Stimulated activated CD8-positive, alpha-beta memory T cell treated with anti-CD3 and anti-CD28 coated beads, Interleukin-2, amount 100 ng/mL, for 1 hour (primary cell): ENCODE measurements at places on chromosomes 7 and 10.

GRCh38 chr10:28676326-28676967, 874 bp upstream of the BAMBI start:
- no peak for DNase-seq

DNA sequence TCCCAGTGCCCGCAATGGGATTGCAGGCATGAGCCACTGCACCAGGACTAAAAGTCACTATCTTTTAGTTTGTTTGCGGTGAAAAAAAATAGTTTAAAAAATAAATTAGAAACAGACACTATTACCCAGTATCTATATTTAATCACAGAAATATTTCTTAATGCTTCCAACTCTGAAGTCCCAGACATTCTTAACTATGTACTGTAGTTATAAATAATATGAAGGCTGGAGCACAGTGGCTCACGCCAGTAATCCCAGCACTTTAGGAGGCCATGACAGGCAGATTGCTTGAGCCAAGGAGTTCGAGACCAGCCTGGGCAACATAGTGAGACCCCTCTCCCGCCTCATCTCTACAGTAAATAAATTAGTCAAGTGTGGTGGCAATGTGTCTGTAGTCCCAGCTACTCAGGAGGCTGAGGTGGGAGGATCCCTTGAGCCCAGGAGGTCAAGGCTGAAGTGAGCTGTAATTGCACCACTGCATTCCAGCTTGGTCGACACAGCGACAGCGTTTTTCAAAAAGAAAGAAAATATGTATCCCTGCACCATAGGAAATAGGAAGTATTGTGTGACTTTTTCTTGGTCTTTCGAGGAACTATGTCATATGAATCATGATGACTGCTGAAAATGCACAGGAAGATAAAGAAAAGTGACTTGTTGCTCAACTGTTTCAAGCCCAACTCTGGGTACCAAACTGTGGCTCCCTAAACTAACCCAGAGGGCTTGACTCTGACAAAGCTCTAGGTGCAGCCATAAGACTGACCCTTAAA, 74.9 kb upstream of the STEAP1B start:
- DNase-seq: no peak

GRCh38 chr10:101223274-101224059, 5.8 kb downstream of the LBX1 start:
- DNase-seq: no peak

GRCh38 chr10:132335189-132336063, 3.4 kb downstream of the LRRC27 start:
- DNase-seq: no peak

- no peak for DNase-seq
These were observed 89.8 kb downstream of the KIAA1549 start for GRCh38 chr7:138891446-138891810.

DNA sequence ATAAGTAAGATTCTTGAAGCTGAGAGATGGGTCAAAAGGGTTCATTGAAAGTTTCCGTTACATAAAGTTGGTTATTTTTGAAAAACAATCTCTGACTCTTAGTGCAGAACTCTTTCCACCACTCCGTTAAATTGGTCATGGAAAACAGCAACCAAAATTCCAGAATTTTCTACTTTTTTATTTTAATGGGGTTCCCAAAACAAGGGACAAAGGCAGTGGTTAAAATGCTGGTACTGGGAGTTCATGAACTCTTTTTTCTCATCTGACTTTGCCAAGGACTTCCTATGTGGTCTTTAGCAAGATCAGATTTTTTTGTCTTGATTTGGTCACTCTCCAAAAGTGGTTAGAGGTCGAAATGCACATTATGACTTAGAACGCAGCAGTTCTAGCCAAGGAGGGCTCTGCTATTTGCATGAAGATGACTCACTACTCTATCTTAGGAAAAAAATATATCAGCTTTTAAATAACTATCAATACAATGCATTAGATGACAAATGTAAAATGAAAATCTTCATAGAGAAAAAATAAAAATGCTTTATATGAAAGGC, 145.7 kb downstream of the REEP3 start:
- no peak for DNase-seq

GRCh38 chr10:90959826-90960225, 38.9 kb upstream of the ANKRD1 start:
- DNase-seq: no peak

- DNase-seq: no peak
These were observed 72.3 kb downstream of the FAS start for GRCh38 chr10:89062861-89063260.

- no peak for DNase-seq
These were observed 59.2 kb upstream of the JAZF1 start for GRCh38 chr7:28239823-28240204.

GRCh38 chr7:116232350-116232749, 22.0 kb downstream of the TES start:
- DNase-seq: no peak

DNA sequence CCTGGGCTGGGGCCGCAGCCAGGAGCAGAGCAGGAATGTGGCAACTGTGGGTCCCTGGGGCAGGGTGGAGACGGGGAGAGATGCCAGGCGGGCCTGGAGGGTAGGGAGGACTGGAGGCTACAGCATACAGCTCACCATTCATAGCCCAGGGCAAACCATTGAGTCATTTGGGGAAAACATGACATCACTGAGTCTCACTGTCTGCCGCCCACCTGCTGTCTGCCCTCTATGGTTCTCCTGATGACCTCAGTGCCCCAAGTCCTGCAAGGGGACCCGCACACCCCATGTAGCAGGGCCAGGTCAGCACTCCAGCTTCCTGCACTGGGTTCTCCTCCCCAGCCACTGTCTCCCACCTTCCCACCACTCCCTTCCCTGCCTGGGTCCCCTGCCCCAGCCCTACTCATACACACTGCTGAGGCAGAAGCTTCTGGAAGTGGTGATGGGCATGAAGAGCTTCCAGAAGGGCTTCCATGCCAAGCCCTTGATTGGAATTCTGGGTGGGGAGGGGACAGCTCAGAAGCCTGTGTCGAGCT, 10.4 kb downstream of the CHST3 start:
- DNase-seq: no peak

DNA sequence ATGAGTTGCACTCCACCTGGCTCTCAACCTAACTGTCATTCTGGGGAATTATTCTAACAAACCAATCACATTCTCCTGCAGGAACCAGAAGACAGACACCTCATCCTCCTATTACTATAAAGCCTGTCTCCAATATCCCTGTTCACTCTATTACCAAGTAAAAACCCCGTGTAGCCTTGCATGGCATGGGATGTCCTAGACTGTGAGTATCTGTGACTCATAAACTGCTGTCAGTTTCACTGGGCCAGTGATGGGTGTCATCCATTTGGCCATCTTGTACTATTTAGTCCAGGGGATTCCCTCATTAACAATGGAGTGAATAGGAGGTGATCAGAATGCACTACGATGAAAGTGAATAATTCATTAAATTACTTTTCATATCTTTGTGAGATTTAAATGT, 608.7 kb downstream of the DNAJB9 start:
- no peak for DNase-seq

DNA sequence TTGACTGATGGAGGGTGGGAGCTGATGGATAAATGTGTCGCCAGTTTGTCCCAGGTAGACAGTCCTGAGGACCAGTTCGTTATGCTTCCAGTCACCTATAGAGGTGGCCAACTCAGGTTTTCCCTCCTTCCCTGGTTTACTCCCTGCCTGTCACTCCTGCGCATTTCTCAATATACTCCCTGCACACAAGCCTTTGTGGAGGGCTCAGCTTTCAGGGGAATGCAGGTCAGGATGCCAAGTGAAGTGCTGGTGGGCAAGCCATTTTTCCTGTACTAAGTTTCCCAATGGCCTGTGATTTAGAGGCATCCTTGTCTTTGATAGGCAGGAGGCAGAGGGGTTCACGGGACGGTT, 473.5 kb upstream of the ZMIZ1 start:
- no peak for DNase-seq

DNA sequence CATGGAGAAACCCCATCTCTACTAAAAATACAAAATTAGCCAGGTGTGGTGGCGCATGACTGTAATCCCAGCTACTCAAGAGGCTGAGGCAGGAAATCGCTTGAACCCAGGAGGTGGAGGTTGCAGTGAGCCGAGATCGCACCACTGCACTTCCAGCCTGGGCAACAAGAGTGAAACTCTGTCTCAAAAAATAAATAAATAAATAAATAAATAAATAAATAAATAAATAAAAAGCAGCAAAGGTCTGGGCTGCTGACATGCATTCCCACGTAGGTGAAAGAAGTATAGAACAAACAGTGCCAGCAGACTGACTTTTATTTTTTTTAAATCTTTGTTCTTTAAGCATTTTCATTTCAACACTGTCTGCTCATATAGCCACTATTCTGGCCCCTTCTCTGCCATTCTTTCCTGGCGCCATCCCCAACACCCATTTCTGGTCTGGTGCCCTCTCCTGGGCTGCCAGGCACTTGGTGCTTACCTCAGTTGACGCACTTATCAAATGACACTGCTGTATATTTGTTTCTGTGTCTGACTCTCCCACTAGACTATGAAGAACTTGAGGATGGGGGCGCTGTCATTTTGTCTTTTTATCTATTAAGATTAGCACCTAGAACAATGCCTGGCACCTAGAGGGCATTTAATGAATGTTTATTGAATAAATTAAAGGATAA, 15.6 kb downstream of the FAM107B start:
- no peak for DNase-seq

DNA sequence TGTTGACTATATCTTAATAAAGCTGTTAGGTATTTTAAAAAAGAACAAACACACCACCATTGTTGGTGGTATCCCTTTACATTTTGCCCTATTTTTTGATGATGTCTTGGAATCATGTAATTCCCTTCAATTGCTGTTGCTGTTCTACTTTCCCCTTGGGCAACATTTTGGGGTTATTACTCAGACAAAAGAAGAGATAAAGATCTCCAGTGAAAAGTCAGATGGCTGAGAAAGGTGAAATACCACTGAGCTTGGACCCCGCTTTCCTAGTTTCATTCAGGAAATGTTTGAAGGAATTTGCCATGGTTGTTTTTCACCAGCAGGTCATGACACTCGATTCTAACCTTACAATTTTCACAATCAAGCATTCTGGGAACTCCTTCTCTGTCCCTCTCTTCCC, 84.6 kb downstream of the MACC1 start:
- DNase-seq: no peak

- no peak for DNase-seq
These were observed 72.7 kb upstream of the MRLN start for GRCh38 chr10:59825932-59826331.

- no peak for DNase-seq
These were observed 175.9 kb downstream of the BAMBI start for GRCh38 chr10:28853195-28853594.

GRCh38 chr7:127620406-127621233, 2.7 kb upstream of the PAX4 start:
- no peak for DNase-seq

- DNase-seq: no peak
These were observed 44.2 kb upstream of the TES start for GRCh38 chr7:116166156-116166555.

DNA sequence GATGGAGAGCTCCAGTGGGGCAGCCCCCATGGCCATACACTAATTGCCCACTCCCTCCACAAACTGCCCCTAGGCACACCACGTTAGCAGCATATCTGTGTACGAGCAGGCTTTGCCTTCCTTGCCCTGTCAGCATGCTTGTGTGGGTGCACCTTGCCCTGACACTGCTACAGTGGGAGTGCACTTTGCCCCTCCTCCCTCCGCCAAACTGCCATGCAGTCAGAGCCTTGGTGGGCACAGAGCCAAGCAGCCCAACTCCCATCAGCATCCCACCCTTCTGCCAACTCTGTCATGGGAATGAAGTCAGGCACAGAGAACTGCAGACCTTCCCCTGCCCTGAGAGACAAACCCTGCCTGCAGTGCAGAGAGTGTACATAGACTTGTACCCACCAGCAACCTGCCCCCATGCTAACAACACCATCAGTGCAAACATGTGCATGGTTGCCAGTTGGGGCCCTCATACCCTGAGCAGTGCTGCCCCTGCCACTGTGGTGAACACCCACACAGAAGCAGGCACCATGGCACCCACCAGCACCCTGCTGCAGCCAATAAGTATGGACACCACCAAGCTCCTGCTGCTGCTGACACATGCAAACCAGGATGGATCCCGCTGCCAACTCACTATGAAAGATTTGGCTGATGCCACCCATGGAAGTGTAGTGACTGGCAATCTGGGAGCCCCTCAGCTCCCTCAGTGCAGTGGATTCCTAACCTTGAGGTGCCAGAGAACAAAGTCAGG, 1197.7 kb upstream of the CELF2 start:
- no peak for DNase-seq

DNA sequence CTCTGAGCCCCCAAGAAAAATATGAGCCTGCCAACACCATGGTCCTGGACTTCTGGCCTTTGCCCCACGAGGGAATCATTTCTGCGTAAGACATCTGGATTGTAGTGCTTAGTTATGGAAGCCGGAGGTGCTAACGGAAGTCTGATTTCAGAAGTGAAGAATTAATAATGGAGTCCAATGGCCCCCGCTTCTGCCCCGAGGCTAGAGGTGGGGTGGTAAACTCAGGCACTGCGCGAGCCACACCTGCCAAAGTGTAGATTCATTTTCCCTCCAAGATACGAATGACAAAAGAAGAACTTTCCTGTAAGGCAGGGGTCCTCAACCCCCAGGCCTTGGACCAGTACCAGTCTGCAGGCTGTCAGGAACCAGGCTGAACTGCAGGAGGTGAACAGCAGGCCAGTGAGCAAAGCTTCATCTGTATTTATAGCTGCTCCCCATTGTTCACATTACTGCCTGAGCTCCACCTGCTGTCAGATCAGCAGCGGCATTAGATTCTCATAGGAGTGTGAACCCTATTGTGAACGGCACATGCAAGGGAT, 22.3 kb downstream of the CNPY1 start:
- no peak for DNase-seq

DNA sequence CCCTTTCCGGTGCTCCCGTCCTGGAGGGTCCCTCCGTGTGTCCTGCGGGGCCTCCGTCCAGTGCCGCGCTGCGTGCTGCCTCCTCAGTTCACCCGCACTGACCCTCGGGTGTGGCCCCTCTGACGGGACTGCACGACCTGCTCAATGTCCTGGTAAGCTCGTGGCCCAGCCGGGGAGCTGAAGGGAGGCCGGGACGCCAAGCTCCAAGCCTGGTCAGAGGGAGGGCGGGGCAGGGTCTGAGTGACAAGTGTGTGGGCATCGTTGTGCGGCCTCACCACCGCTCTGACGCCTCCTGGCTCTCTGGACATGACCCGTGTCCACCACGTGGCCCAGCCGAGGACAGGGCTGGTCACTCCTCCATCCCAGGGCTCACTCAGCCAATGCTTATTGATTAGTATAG, 25.9 kb downstream of the FAM20C start:
- no peak for DNase-seq

DNA sequence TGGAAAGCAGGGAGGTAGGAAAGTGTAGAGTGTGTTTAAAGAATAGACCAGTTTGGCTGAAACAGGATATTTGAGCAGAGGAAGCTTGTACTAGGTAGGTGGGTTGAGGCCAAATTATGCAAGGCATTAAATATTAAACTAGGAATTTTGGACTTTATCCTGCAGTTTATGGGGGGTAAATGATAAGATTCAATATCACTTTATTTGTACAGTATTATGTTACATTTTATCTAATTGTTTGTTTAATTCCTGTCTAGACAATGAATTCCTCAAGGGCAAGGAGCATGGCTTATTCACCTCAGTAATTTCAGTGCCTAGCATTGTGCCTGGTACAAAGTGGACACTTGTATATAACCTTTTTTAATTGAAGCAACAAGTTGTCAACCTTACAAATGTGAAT, 125.9 kb downstream of the CFTR start:
- no peak for DNase-seq
